Activated effector memory CD4-positive, alpha-beta T cell treated with Interleukin-2 at 50 U/mL for 16 hours (primary cell): ENCODE measurements at places on chromosomes 4 and X.
A peak's percentile ranks its signal among the peaks of the same experiment; 100 is the strongest.

DNA sequence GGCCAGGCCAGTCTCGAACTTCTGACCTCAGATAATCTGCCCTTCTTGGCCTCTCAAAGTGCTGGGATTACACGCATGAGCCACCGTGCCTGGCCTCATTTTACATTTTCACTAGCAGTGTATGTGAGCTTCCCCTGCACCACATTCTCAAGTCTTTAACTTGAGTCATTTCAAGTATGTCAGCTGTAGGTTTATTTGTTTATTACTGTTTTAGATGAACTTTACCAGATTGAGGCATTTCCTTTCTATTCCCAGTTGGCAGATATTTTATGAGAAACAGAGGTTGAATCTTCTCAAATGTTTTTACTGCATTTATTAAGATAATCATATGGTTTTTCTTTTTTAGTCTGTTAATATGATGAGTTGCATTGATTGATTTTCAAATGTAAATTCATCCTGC, 114.6 kb upstream of the SH3RF1 start:
- no peak for DNase-seq

- no peak for DNase-seq
These were observed 40.6 kb downstream of the DOCK11 start for GRCh38 chrX:118536204-118536603.

- no peak for DNase-seq
These were observed 38.6 kb downstream of the PJA1 start for GRCh38 chrX:69126642-69127041.

DNA sequence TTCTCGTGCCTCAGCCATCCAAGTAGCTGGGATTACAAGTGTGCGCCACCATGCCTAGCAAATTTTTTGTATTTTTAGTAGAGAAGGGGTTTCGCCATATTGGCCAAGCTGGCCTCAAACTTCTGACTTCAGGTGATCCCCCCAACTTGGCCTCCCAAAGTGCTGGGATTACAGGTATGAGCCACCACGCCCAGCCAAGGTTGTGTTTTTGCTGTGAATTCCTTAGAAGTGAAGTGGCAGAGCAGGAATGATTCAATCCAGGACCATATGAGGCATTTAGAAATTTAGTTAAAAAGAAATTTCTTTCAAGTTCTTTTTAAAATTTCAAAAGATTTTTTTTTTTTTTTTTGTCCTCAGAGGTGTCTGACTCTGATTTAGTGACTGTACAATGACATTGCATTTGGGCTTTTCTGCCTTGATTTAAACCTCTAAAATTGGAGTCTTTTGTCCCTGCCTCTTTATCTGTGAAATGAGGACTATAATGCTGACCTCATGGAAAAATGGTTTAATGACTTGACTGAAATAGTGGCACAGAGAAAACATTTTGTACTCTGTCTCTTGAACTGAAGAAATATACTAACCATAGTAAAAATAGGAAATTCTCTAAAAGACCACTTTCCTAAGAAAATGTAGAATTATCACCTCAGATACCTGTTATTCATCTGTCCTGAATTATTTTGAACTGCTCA, 59.9 kb downstream of the CXCL13 start:
- DNase-seq, result no peak

DNA sequence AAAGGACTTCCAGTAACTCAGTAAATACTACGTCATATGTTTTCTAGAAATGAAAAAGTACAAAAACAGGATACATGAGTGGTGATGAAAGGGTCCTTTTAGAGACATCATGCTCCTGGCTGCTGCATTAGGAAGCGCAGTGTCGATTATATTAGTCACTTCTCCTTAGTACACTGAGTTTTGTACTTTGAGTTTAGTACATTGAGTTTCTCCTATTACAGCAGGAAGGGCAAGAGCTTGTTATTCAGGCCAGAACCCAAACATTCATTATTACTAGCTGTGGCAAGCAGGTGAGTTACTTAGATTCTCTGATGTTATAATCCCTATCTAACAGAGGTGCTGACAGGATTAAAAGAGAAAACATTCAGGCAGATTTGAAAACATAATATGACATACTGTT, 21.3 kb downstream of the RPGR start:
- DNase-seq, result no peak

DNA sequence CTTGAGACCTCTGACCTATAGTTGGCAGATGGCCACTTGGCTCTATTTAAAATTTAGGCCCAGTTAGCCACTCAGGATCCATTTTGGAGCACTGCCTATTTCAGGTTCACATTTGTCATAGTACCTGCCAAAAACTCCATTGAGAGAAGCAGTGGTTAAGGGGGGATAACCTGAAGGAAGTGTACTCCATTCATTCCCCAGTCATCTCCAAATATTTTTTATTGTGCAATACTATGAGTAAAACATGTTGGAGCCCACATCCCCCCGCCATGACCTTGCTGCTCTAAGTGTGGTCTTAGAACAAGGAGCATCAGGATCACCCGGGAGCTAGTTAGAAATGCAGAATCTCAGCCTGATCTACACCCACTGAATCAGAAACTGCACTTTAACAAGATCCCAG, 21.1 kb downstream of the PLP1 start:
- no peak for DNase-seq

DNA sequence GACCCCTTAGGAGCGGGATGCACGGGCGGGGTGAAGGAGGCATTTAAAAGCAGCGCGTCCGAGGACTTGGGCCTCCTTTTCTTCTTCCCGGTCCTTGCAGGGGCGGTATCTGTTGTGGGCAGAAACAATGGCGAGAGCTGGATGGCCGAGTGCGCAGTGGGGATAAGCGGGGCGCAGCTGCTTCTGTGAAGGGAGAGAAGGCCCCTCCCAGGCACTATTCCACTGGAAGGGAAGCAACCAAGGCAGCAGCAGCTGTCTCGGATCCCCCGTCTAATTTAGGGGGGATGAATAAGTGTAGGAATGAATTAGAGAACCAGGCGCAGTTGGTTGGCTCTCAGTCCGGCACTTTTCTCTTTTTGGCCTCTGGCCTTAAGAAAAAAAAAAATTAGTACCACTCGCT, 995 bp downstream of the SMARCA5 start:
- peak; percentile 7 for DNase-seq

- no peak for DNase-seq
These were observed 27.7 kb downstream of the ENPP6 start for GRCh38 chr4:184189966-184190365.

- DNase-seq, result no peak
These were observed 366.5 kb downstream of the FAT4 start for GRCh38 chr4:125681240-125681639.

DNA sequence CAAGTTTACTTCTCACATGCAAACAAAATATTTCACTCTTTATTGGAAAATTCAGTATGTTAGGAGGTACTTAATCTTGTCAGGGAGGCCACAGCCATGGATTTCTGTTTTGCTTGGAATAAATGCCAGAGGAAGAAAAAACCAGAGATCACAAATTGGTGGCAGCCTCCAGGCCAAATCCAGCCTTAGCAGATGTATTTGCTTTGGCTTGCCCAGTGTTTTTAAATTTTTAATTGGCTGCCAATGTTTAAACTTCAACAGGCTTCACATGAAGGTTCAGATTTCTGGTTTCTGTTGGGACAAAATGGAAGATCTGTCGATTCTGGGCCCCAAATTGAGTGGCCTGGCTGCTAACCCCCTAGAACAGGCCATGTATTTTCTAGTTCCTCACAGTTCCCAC, 19.2 kb downstream of the YY2 start:
- DNase-seq, result no peak

- no peak for DNase-seq
These were observed 66.6 kb downstream of the FBXO8 start for GRCh38 chr4:174216799-174217272.

GRCh38 chr4:94676970-94677369, 80.8 kb upstream of the BMPR1B start:
- DNase-seq, result no peak

DNA sequence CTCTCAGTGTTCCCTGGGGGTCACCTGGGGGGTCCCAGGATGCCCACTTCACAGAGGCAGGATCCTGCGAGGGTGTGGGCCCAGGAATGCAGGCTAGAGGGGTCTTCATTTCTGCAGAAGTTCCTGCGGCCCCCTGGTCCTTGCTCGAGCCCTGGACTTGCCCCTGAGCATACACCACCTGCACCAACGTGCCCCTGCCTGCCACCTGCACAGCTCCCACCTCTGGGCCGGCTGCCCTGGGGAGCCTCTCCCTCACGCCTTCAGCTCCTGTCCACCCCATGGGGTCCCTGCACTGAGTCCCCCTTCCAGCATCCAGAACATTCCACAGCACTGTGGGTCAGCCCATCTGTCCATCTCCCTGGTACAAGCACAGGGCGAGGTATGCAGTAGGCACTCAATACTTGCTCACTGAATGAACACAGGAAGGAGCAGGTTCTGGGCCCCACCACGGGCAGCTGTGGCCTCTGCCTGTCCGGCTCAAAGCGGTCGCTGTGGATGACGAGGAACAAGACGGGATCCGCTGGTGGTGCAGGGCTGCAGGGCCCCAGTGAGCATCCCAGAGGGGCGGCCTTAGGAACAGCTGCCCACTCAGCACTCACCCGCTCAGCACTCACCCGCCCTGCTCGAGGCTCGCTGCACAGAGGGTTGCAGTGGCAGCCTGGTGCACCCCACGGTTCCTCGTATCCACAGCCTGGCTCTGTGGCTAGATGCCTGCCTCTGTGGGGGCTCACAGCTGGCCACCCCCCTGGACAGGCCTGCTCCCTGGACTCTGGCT, 70.5 kb upstream of the MXD4 start:
- no peak for DNase-seq

DNA sequence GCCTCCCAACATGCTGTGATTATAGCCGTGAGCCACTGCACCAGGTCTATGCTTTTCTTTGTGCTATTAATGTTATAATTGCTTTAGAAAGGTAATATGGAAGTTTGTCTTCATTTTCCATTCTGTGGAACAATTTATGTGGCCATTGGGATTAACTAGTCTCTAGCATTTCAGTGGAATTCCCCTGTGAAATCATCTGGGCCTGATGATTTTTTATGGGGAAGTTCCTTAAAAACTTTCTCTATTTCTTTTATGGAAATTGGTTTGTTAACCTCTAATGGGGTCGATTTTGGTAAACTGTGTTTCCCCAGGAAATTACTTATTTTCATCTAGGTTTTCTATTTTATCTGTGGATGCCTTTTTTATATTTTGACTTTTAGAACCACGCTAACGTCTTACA, 11.3 kb downstream of the TIMP1 start:
- no peak for DNase-seq

GRCh38 chr4:136121426-136121825, 1410.9 kb downstream of the PCDH18 start:
- no peak for DNase-seq
